ENCODE measurements at places on chromosomes 12 and 14.
A peak's percentile ranks its signal among the peaks of the same experiment; 100 is the strongest.

DNA sequence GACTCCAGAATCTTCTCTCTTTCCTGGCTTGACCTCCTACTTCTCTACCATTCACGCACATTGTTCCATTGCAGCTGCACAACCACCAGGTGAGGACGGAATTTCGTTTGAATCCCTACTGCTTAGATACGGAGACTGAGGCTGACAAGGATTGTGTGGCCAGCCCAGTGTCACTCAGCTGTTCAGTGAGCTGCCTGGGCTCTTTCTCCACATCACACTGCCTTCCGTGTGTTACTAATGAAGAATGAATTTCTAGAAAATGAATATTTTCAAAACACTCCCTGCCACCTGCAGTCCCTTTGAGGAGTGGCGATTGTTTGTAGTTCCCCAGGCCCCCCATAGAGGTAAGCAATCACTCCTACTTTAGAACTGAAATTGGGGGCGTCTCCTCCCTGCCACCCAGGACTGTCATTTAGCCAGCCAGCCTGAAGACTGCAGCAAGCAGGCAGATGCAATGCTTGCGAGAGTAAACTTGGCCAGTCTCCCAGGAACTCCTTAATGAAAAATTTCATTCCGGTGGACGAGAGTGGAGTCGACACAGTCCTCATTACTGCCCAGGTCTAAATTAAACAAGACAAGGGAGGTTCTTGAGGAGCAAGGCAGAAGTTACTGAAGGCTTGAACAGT is 239.7 kb downstream of the SLC41A2 start:
- no peak for DNase-seq

DNA sequence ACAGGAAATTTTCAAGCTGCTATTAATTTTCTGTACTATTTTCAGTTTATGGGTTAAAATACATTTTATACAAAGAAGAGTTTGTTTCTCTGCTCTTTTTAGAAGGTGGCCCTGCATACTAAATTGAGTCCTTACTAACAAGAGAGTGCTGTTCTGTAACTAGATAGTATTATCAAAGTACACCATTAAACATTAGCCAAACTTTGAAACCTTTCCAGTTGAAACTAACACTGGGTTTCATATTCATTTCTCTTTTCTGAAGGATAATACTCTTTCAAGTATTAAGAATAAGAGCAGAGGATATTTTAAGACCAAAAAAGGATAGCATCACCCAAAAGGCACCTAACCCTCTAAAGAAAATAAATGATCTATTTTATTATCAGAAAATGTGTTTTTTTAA is 47.2 kb downstream of the PEBP1 start:
- DNase-seq: no peak

DNA sequence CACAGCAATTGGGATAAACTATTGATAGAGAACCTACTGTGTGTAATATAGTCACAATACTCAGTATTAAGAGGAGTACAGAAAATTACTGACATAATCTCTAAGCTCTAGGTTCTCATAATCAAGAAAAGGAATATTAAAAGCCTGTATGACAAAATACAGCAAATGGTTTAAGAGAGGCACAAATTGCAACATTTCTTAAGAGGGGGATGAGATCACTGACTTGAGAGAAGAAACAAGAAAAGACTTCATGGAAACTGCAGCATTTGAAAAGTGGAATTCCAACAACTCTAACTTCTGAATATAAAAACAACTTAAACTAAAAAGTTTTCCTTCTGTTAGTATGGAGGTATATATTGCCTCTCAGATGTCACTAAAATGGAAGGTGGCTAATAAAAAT is 89.7 kb downstream of the NUMB start:
- DNase-seq: no peak

DNA sequence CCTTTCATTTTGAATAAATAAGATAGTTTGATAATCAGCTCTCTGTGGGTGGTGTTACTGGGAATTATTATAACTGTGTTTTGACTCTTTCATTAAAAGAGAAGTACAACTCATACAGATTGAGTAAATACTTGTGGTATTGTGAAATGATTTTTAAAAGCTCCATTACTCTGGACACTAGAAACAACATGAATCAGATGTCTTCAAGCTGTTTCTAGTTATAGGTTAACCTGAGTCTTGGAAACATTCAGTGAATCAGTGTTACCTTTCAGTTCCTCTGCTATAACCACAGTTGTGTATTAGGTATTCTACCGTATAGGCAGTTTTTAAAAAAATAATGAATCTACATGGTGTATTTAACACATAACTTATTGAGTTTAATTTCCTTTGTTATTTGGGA is 128.4 kb upstream of the SSTR1 start:
- no peak for DNase-seq

- DNase-seq: peak; percentile 50
These were observed 17.8 kb downstream of the TAS2R50 start for GRCh38 chr12:10968765-10969456.

DNA sequence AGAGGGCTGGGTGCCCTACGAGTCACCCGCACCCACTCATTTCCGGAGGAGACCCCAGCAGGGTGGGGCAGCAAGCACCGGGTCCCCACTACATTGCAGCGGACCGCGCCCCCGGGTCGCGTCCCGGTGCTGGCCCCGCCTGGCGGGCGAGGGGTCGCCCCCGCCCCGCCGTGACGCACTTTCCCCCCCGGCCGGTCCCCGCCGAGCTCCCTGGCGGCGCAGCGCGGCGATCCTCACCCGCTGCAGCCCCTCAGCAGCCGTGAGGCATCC is 106.1 kb downstream of the PRICKLE1 start:
- DNase-seq: peak; percentile 17

DNA sequence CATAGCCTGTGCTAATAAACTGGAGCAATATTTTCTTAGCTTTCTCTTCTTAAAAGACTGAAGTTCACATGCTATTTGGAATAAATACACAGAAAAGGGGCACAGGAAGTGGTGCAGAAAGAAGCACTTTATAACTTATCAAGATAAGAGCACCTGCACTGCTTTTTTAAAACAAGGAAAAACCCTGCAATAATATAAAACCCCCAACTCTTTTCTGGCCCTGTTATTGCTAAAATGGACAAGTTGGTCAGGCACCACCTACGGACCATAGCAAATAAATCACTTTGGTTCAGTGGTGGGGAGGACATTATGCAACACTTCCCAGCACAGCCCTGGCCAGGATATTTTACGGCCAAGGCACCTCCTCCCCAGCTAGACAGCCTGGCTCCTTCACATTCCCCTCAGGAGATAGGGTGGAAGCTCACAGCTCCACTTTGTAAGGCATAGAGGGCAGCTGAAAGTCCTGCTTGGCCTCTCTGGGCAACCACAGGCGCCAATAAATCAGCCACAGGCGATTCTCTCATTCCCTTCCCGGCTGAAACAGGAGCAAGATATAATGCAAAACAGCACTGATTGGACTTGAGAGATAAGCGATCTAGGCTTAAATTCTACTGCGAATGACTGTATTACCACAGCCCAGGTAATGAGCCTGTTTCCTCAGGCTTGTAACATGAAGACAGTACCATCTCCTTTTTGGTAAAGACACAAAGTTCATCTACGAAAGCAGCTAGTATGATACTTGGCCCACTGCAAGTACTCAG is 2.0 kb downstream of the ZBTB25 start:
- DNase-seq: no peak

DNA sequence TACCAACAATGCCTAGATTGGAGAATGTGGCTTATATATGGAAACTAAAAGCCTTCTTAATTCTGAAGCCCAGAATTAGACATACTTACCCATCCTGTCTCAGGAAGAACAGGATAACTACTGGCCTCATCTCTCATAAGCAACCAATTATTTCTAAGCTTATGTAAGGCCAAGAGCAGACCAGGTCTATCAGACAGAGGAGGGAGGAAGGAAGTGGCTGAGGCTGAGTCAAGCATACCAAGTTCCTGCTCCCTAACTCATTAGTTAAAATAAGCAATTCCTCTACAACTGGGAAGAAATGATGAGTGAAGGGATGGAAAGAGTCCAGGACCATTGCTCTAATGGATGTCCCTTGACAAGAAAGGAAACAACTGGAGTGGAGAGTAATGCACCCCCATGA is 27.0 kb upstream of the INSM2 start:
- DNase-seq: peak; percentile 81

DNA sequence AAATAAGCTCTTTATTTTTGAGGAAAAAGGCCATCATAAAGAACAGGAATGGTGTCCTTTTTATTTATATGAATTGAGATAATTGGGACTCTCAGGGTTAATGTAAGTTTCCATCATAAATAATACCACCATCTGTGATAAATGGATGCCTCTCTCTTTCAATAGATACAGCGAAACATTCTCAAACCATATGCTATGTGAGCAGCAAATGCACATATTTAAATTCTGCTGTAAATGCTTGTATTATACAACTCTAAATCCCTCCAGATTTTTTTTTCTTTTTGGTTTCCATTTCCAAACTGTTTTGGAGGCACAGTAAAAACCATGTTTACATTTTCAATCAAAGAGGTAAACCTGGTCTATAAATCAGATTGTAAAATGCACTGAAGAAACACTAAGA is 132.3 kb downstream of the TMEM132C start:
- no peak for DNase-seq

DNA sequence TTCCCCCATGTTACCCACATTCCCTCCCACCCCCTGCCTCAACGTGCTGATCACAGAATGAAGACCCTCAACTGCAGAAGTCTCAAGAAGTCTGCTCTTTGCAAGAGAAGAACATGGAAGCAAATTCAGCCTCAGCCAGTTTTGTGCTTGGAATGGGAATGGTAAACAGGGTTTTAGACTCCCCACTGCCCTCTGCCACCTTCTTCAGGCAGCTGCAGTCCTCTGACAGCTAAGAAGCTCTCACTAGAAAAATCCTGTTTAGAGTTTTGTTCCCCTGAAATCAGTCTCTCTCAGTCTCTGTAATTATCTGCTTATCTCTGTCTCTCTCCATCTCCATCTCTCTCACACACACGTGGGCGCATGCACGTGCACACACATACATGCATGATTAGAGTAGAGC is 85.4 kb downstream of the CRACR2A start:
- no peak for DNase-seq

- DNase-seq: no peak
These were observed 29.0 kb upstream of the MED13L start for GRCh38 chr12:116306506-116306905.

DNA sequence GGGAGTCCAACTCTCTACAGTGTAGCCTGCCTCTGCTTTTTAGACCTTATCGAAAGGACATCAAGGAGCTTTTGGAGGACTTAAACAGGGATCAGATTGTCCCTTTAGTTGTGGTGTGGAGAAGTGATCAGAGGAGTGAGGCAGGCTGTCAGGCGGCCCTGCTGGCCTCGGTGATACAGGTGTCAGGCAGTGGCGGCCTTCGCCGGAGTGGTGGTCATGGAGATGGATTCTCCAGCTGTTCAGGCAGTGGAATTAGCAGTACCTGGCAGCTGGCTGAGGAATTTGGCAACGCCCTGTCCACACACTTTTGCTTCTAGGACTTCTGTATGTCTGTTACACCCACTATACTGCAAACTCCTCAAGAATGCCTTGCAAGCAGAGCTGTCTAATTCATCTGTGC is 4.2 kb upstream of the CLMN start:
- no peak for DNase-seq

DNA sequence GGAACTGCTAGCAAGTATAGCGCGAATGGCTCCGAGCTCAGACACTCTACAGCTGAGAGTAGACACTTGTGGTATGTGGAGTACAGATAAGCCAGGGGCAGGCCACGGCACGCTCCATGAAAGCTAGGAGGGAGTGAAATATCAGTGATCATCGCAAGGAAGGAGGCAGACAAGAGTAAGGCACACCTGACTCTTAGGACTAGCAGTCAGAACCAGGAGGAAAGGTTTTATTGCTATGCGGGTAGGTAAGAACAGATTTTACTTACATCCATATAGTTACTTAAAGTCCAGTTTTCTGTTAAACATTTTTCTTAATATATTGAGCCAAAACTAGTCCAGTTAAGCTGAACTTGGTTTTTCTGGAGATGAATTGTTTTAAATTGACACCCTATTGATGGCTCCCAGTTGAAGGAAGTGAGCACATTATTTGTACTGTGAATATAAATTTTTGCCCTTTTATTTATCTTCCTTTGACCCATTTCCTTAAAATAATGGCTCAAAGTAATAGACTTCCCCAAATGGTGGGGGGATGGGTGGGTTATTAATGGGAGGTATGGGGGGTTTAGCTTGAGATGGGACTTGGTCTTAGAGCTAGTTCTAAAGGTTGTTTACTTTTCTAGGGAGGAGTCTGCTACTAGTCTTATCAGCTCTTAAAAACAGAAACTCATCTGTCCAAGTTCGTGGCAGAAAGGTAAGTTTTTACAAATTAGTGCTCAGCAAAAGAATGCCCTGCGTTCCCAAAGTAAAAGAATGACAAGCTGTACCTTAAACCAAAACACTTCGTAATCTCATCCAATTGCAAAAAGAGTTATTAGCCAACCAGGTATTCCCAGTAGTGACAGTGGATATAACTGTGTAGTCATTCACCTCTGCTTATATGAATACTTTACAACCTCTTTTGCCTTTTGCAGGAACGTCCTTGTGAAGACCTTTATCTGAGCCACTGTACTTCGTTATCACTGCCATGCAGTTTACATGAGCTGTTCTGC is 5.8 kb downstream of the HNRNPA1 start:
- no peak for DNase-seq

DNA sequence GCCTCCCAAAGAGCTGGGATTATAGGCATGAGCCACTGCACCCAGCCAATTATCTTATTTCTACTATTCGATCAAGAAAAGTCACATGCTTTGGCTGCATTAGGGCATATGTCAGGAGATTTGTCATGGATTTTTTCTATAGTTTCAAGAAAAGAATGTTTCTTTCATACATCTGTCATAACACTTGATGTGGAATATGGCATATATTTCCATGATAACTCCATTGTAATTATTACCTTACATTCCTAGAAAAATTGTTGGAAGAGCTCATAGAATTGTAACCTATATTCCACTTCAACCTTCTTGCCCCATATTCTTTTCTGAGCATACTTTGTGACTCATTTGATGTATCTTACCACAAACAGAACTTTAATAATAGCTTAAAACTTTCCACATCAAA is 740.9 kb upstream of the FLRT2 start:
- DNase-seq: no peak

DNA sequence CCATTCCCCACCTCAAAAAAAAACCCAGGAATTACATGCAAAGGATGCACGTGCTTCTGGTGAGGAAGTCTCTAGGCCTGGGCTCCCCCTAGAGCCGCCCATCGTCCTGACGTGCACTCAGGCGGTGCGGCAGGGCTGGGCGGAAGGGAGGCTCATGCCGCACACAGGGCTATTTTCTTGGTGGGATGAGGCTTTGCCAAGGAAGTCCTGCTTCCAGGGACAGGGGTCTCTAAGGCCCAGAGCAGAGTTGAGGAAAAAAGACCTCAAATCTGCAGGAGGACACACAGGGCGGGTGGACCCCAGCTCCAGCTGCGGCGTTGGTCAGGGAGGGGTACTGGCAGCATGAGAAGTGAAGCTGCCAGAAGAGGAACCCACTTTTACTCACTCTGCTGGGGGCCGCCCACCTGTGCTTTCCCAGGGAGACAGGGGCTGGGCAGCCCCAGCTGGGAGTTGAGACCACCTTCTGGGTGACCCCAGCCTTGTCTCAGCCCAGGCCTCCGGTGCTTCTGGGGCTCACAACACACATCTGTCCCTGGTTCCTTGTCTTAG is 4.2 kb downstream of the RHOF start:
- no peak for DNase-seq

All from dermis microvascular lymphatic vessel endothelial cell (primary cell).